Kidney (tissue), 22 donors: ENCODE measurements at places on chromosomes 4 and X. TPM values are rescaled to one million over a fixed set of nuclear protein-coding genes. Genes with fewer than 3 reads are reported as not detected.

The RFC1 gene
- polyA plus RNA-seq: 14.5 TPM

GRCh38 chrX:54978448-54978847 is 15.5 kb downstream of the PFKFB1 start:
- no peak for DNase-seq

- DNase-seq: no peak
Measured at GRCh38 chr4:108391701-108392455, 223.1 kb upstream of the LEF1 start.

DNA sequence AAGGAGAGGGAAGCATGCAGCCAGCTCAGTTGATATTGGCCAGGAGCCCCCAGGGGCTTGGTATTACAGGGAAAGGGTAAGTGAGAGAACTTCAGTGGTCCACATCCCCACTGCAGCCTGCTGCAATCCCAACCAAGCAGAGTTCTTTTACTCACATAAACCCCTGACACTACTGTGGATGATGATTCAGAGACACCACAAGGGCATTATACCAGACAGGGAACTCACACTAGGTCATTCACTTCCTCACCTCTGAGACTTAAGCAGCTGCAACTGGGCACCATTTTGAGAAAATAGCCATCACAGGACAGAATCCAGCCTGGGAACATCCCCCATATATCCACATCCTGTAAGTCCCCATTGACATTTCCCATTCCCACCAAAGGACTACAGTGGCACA is 248.0 kb downstream of the INPP4B start:
- no peak for DNase-seq

DNA sequence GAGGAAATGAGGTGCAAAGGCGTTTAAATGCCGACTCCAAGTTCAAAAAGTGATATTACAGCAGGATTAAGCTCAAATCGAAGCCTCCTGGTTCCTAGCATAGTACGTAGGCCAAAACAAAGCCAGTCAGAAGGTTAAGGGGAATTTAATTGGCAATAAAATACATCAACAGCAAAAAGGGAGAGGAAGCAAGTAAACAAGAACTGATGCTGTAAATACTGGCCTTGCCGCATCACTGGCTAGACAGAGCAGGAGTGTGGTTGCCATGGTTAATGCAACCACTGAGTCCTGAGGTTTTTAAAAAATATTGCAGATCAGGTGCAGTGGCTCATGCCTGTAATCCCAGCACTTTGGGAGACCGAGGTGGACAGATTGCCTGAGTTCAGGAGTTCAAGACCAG is 63.2 kb upstream of the FBXW7 start:
- no peak for DNase-seq

DNA sequence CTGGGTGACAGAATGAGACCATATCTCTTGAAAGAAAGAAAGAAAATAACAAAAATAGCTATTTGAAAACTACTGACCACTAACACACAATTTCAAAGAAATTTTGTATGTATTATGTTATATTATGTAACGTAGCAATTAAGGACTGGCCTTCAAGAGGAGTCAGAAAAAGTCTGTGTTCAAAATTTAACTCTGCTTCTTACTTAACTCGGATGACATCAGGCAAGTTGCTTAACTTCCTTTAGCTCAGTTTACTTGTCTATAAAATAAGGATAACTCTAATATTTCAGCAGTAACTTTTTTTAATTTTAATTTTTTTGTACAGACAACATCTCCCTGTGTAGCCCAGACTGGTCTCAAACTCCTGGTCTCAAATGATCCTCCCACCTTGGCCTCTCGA is 14.6 kb upstream of the PRSS12 start:
- no peak for DNase-seq
